Stomach (tissue), 19 donors: ENCODE measurements at places on chromosomes 6 and 20. TPM values are rescaled to one million over a fixed set of nuclear protein-coding genes. Genes with fewer than 3 reads are reported as not detected.

The LINC00237 gene
- not detected for total RNA-seq

The EPHA7 gene
- total RNA-seq, result 1.2 TPM

The RBBP8NL gene
- 0.45 TPM for total RNA-seq

The BACH2 gene
- total RNA-seq, result 3.5 TPM

The CASS4 gene
- not detected for total RNA-seq

The SLPI gene
- total RNA-seq, result 167 TPM

The PLA2G7 gene
- total RNA-seq, result not detected

The HAO1 gene
- not detected for total RNA-seq

The KIF6 gene
- total RNA-seq, result 1.4 TPM

The CCM2L gene
- total RNA-seq, result 0.72 TPM

The LY6G6C gene
- not detected for total RNA-seq

The LGSN gene
- 0.55 TPM for total RNA-seq
